ENCODE measurements at places on chromosomes 3 and 15. TPM values are rescaled to one million over a fixed set of nuclear protein-coding genes. Genes with fewer than 3 reads are reported as not detected.

Gene VPS13C
- total RNA-seq, result 68.6 TPM

Gene KCNMB2
- total RNA-seq, result 2.3 TPM

Gene CFAP100
- not detected for total RNA-seq

Gene PARP9
- 17.1 TPM for total RNA-seq

Gene GALNT15
- 21.8 TPM for total RNA-seq

Gene SEMA3F
- total RNA-seq, result 25.4 TPM

Gene ATP2B2
- 0.52 TPM for total RNA-seq

Gene NAALADL2
- 6.2 TPM for total RNA-seq

Gene TTC23
- 26.4 TPM for total RNA-seq

Gene LDHAL6B
- total RNA-seq, result not detected

- DNase-seq, result no peak
Observed at GRCh38 chr15:37616215-37616614, 318.2 kb upstream of the TMCO5A start.

- DNase-seq, result no peak
Observed at GRCh38 chr3:57896031-57896430, 112.2 kb upstream of the FLNB start.

DNA sequence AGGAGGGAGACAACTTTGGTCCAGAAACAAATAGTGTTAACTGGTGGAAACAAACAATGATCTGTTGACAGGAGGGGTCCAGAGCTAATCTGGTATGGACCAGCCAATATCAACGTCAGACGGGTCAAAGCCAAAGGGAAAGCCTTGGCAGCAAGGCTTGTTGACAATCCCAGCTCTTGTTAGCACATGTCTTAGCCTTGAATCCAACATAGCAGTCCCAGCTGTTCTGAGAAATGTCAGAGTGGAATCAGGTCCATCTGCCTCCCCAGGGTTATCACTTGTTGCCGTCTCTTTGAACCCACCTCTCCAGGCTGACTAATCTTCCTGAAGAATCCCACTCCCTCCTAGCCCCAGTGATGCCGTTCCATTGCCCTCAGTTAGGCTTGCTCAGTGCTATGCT is 404.6 kb upstream of the MCTP2 start:
- no peak for DNase-seq

- no peak for DNase-seq
Observed at GRCh38 chr3:42705962-42706585, 3.5 kb upstream of the HHATL start.

GRCh38 chr3:15380980-15381890 is 46.1 kb downstream of the METTL6 start:
- no peak for DNase-seq

DNA sequence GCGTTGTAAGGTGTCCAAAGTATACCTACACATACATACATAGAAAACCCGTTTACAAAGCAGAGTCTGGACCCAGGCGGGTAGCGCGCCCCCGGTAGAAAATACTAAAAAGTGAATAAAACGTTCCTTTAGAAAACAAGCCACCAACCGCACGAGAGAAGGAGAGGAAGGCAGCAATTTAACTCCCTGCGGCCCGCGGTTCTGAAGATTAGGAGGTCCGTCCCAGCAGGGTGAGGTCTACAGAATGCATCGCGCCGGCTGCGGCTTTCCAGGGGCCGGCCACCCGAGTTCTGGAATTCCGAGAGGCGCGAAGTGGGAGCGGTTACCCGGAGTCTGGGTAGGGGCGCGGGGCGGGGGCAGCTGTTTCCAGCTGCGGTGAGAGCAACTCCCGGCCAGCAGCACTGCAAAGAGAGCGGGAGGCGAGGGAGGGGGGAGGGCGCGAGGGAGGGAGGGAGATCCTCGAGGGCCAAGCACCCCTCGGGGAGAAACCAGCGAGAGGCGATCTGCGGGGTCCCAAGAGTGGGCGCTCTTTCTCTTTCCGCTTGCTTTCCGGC is 318.6 kb downstream of the FGF12 start:
- DNase-seq, result no peak

DNA sequence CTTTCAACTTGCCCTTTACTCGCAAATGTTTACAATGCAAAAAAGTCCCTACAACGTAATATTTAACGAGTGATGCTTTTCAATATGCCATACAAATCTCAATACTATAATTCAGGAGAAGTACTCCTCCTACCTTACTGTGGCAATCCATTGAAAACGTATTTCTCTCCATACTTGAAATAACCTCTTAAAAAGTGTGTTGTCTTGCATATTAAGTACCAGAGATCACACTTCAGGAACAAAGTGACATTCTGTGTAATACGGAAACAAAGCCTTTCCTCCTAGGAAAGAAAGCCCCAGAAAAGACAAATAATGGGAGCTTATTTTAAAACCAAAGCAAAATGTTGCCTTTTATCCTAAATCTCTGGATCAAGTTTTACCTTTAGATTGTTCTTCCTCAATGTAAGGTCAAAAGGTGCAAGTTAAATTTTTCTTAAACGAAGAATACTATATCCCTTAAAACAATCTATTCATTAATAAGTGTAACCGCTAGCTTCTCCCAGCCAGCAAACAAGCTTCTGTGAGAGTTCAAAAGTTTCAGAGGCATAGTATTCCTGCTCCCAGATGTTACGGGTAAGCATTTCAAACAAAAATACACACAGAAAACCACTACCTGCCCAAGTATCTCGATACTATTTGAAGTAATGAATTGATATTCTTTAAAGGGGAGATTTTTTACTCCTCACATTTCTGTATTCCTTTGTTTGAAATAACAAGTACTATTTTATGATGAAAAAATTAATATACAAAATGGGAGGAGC is 1.7 kb downstream of the TJP1 start:
- no peak for DNase-seq

DNA sequence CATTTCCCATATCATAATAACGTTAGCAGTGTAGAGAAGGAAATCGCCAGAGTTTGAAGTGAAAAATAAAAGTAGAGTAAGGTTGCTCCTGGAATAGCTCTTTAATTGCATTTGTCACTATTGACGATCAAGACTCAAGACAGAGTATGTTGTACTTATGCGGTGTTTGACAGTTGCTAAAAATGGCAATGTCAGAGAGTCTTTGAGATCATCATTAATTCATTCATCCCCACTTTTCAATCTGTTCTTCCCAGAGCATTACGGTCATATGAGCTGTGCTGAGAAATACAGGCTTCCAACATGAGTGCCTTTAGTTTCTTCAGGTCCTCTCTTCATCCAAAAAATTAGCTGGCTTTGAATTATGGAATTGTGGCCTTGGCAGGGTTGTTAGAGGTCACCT is 173.8 kb upstream of the CHRM5 start:
- no peak for DNase-seq

- no peak for DNase-seq
Observed at GRCh38 chr3:187983484-187984124, 170.4 kb upstream of the LPP start.

GRCh38 chr3:194570898-194571297 is 62.3 kb downstream of the TMEM44 start:
- no peak for DNase-seq

DNA sequence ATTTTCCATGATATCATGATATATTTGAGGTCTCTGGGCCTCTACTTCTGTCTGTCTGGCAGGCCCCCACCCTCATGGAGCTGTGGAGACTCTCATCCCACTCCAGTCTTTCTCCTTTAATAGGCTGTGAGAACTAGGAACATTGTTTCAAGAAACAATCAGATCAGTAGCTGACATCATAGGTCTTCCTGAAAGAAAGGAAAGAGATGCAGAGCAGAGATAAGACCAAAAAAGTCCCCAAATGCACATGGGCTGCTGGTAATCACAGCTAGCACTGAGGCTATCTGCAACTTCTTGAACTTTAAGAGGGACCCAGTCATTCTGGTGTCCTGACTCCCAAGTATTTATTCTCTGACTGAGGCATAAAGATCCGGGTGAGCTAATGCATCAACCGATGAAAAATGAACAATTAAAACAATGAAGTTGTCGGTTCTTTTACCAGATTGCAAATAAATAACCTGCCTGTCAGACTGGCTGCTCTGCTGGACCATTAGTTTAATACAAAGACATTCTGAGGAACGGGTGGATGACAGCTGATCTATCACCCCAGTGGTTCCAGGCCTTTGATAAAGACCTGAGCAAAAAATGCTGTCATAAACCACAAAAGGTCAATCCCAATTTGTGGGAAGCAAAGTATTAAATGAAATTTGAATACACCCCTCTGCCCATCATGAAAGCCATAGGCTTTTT is 780.8 kb upstream of the GOLIM4 start:
- DNase-seq, result no peak

GRCh38 chr3:43194490-43195114 is 88.7 kb upstream of the POMGNT2 start:
- DNase-seq, result peak; percentile 24

GRCh38 chr3:138434875-138435772 is 708 bp downstream of the ESYT3 start:
- peak; percentile 39 for DNase-seq

GRCh38 chr3:12046406-12046805 is 42.2 kb downstream of the SYN2 start:
- no peak for DNase-seq

GRCh38 chr3:42500091-42500490 is 2.4 kb upstream of the VIPR1 start:
- no peak for DNase-seq
